ENCODE measurements at places on chromosomes 6 and 20.

GRCh38 chr6:150026976-150027805 lies 1.9 kb upstream of the RAET1L start:
- DNase-seq, result no peak

GRCh38 chr20:31488115-31488514 lies 13.0 kb downstream of the REM1 start:
- DNase-seq, result no peak

DNA sequence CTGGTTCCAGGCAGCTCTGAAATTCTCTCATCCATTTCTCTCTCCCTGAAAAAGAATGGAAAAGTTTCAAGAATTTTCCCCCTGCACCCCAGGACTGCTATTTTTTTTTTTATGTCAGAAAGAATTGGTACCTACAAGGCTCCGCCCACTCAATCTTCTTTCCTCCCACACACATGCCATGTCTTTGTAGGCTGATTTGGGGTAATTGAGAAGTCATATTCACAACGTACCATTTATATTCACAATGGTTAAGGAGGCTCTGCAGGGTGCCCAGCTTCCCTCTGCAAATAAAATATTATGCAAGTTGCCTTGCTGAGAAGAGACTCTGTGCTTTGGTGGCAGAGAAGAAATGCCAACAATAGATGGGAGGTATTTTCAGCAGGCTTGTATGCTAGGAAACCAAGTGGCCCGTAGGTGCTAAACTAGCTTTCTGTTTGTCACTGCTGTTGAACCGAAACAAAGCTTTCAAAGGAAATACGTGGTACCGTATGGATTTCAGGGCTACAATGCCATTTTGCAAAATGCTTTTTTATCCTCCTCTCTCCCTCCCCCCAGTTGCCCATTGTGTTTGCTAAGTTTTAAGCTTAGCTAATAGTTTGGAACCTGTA lies 150.0 kb downstream of the PHACTR1 start:
- DNase-seq, result no peak

DNA sequence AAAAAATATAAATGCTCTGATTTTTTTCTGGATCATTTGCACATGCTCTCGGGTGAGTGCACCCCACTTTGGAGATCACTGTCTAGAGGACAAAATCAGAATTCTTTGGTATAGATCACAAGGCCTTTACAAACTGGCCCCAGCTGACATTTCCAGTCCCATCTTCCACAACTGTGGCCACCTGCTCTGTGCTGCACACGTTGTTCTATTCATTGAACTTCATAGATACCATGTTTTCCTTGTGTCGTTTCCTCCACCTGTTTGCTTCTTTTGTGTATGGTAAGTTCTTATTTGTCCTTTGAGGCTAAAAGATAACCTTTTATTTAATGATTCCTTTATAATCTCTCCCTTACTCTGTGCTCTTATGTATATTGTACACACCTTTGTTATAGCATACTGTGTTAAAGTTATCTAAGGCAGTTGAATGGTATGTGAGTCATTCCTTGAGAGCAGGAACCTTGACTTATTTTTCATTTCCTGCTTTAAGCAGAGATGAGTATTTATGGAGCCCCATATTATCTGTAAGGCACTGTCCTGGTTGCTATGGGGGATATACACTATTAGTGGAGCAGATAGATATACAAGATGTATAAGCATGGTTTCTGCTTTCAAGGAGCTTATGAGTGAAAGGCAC lies 12.0 kb upstream of the SLC17A5 start:
- no peak for DNase-seq

DNA sequence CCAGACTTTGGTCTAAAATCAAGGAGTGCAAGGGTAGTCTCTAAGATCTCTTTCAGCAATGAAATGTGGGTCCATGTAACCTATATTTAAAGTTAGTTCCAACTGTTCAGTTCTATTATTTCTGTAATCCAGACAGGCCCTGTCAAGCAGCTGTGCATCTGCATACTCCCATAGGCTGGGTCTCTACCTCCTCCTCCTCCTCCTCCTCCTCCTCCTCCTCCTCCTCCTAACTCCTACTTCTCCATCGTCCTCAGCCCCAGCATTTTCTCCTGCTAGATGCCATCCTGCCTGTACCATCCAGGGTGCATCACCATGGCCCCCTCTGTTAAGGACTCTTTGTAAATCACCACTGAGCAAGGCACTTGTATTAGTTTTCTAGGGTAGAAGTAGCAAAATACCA lies 52.4 kb upstream of the TPD52L1 start:
- no peak for DNase-seq

DNA sequence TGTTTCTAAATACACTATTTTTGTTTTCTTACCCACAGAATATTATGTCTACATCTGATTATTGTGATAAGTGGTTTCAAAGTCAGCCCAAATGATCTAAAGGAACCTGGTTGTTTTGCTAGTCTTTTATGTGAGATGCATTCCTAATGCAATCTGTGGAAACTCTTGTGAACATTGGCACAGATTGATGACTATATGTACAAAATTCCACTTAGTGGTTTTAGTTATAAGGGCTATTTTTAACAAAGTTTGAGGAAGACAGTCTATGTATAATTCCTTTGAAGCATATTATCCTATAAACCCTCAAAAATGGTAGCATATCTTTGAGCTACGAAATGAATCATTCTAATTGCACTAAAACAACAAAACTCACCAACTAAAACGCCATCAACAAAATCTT lies 140.9 kb downstream of the GRIK2 start:
- DNase-seq, result no peak

- DNase-seq, result no peak
Measured at GRCh38 chr6:138454981-138455706, 44.1 kb downstream of the NHSL1 start.

GRCh38 chr20:7985916-7986315 lies 33.6 kb downstream of the TMX4 start:
- DNase-seq, result no peak

DNA sequence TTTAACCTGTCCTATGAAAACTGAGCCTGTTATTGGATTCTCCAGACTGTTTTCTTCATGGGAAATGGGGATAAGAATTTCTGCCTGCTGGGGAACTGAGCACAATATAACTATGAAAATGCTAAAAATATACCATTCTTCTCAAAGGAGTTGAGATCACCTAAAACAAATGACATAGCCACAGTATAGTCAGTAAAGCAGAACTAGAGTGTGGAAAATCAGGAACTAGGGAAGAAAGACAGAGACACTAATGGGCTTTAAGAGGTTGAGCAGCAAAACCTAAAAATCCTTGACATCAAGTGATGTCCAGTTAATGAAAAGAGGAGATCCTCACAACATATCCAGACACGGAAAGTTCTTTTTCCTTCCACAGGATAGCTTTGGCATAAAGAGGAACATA lies 215.7 kb upstream of the CST7 start:
- no peak for DNase-seq

GRCh38 chr6:81875782-81876293 lies 123.4 kb upstream of the TENT5A start:
- no peak for DNase-seq

GRCh38 chr6:138129190-138129589 lies 22.0 kb upstream of the PERP start:
- DNase-seq, result no peak

DNA sequence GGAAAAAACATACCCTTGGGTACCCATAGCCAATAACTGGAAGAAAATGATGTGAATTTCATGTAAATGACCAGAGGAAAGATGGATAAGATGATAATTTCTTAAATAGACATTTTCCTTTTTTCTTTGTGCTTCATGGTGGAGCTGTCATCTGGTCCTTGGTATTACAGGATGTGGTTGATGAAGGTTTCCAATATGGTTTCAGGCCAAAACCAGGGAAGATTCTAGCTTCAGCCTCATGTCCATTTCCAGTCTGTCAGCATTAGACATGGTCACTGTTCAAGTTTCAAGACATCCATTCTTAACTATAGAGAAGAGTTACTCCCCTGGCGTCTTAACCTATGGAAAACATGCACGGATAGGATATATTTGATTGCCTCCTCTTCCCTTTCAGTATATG lies 63.6 kb downstream of the SSR1 start:
- no peak for DNase-seq

GRCh38 chr20:38242848-38243708 lies 17.5 kb downstream of the KIAA1755 start:
- DNase-seq, result no peak

DNA sequence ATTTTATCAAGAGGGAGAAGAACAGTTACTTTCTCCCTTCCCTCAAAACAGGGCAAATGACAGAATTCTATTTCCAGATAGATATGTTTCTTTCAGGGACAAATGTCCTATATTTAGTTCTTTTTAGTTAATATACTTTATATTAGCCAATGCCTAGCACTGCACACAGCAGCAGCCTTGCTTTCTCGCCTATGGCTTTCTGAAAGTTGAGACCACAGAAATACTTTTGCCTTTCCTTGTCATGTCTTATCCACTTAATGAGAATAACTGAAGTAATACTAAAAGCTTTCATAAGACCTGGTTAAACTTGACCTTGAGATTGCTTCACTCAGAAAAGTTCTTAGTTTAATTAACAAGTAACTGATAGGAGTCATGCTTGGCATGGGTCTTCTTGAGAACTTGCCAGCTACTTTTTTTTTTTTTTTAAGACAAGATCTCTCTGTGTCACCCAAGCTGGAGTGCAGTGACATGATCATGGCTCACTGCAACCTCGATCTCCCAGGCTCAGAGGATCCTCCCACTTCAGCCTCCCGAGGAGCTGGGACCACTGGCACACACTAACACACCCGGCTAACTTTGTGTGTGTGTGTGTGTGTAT lies 159.3 kb downstream of the CDKAL1 start:
- DNase-seq, result no peak

DNA sequence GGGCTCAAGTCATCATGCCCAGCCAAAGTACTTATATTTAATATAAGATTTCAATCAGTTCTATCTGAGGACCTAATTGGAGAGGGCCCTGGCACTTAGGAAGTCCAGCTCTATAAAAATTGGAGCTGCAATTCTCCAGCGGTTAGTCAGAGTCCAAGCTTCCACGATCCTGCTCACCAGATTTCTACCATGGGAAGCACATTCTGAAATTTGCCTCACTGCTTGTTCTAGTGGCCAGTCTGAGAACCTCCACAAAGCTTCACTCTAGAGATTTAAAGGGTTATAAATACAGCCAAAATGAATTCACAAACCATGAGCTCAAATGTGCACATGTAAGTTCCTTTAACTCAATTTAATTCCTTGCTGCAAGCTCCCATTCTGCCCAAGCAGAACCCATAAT lies 33.5 kb downstream of the PNLDC1 start:
- no peak for DNase-seq

DNA sequence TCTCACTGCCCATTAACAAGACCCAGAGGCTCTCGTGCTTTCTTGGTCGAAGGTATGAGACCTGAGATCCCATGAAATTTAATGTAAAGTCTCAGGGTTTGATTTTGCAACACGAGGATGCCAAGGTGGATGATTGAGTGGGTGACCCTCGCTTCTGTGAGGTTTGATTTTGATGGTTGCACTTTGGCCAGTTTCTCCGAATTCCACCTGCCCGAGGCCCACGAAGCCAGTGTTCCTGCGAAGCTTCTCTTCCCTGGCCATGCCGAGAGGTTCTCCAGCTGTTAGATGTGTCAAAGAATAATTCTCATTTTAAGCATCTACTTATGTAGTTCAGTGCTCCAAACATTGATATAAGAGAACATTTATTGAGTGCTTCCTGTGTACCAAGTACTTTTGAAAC lies at the start of gene KIF25:
Gene KIF25 (plus strand): TSS at position 30 of the 400 bp plus-strand sequence. CDS start 31,915 bp downstream, outside the sequence.
- DNase-seq, result no peak

GRCh38 chr20:57069442-57069841 lies 197.0 kb downstream of the BMP7 start:
- no peak for DNase-seq

DNA sequence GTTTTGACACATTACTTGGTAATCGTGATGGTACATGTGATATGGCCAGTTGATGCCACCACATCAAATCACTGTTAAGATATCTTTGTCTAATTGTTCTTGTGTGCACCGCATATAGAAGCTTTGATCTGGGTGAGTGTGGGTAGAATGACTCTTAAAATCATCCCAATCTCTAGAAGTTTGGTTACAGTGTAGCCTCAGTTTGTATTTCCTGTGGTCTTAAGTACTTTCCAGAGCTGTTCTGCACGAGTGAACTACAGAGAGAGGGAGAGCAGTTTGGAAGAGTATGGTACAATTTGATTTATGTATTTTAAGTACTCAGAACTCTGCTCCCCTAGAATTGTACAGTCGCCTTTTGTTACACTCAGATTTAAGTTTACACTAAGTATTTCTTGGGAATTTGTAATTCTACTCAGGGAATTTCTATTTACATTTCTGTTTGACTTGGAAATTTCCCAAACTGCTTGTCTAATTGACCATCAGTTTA lies 37.5 kb downstream of the SNX9 start:
- DNase-seq, result no peak

- DNase-seq, result no peak
Measured at GRCh38 chr6:126805861-126806260, 312.6 kb upstream of the RSPO3 start.

GRCh38 chr6:135880066-135880972 lies 28.8 kb downstream of the PDE7B start:
- no peak for DNase-seq

DNA sequence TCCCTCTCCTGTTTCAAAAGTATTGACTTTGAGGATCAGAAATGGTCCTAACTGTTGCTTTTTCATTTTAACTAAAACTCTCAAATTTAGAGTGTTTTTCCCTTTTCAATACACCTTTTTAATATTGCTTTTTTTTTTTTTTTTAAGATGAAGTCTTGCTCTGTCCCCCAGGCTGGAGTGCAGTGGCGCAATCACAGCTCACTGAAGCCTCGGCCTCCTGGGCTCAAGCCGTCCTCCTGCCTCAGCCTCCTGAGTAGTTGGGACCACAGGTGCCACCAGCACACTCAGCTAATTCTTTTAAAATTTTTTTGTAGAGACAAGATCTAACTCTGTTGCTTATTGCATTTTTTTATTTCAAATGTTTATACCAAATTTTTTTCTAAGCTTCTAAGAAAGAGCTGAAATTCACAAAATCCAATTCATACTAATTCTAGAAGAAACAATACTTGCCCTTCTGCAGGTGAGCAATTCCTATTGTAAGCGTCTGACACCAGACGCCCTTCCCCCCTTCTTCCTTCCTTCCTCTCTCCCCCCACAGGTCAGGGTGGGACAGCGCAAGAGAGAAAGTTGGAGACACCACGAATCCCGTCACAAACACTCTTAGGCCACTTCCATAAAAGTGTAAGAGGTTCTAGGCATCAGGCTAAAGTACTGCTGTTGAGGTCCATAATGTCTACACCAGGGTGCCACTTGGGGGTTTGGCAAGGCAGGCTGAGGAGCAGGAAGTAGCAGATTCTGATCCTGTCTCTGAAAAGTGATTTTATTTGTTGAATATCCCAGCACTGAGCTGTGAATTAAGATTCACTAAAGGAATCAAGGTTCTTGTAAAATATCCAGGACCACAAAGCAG lies 12.8 kb downstream of the DLL1 start:
- no peak for DNase-seq

- no peak for DNase-seq
Measured at GRCh38 chr6:163878698-163879097, 464.2 kb downstream of the QKI start.

GRCh38 chr6:106133040-106133439 lies 46.9 kb downstream of the PRDM1 start:
- DNase-seq, result no peak

DNA sequence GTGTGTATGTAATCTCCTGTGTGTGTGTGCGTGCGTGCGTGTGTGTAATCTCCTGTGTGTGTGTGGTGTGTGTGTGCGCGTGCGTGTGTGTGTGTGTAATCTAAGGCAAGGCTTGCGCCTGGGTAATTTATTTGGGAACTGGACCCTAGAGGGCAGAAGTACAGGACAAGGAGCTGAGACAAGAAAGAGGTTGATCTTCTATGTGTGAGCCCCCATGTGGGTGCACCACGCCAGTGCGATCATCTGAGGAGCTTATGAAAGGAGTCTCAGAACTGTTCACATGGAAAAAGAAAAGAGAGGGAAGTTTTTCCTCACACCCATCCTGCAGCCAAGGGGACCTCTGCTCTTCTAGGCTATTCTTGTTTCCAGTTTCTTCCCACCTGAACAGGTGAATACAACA lies 220.1 kb upstream of the GGTLC1 start:
- no peak for DNase-seq
